LHCN-M2 (cell line): ENCODE measurements at places on chromosomes 5 and 9.

DNA sequence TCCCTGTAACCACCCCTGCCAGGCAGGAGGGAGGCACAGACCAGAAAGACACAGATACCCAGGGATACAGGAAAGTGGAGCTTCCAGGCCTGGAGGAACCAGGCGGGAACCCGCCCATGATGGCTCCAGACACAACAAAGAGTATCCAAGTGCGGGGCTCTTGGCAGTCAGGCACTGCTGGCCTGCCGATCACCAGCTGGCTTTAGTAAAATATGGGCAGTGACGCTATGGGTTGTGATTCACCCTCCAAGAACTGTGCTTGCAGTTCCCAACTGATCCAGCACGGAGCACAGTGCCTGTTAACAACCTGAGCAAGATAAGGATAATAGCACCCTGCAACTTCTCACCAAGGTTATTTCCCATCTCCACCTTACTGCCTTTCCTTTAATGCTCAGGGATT is 463.3 kb downstream of the IRX1 start:
- no peak for DNase-seq

GRCh38 chr9:79902825-79903600 is 331.2 kb downstream of the TLE4 start:
- DNase-seq = no peak

DNA sequence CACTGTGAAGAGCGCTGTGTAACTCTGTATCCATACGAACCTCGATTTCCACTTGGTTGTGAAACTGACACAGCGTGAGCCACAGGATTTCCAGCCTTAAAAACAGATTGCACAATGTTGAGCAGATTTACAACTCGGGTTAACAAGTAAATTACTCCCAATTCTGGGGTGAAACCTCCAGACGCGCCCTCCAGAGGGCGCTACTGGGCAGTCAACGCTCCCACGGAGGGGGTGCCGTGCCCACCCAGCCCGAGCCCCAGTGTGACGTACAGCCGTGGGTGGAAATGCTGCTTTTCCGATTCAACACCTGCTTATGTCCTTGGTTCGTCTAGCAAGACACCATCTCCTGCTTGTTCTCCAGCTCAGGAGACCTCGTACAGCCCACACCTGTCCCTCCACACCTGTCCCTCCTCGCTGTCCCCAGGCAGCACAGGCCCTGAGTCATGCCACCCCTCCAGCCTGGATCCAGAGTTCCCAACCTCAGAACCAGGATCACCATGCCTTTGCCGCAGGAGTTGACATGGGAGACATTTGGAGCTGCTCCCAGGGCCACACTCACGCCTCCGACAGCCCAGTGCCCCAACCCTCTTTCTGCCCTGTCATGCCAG is 34.4 kb upstream of the SLC6A3 start:
- DNase-seq = peak; percentile 11

GRCh38 chr5:150065346-150065745 is 21.0 kb downstream of the CSF1R start:
- DNase-seq = peak; percentile 88

- DNase-seq = peak; percentile 13
Observed at GRCh38 chr9:120612218-120612617, 32.3 kb upstream of the CDK5RAP2 start.

GRCh38 chr5:172820046-172820767 is 13.8 kb upstream of the ERGIC1 start:
- DNase-seq = no peak

DNA sequence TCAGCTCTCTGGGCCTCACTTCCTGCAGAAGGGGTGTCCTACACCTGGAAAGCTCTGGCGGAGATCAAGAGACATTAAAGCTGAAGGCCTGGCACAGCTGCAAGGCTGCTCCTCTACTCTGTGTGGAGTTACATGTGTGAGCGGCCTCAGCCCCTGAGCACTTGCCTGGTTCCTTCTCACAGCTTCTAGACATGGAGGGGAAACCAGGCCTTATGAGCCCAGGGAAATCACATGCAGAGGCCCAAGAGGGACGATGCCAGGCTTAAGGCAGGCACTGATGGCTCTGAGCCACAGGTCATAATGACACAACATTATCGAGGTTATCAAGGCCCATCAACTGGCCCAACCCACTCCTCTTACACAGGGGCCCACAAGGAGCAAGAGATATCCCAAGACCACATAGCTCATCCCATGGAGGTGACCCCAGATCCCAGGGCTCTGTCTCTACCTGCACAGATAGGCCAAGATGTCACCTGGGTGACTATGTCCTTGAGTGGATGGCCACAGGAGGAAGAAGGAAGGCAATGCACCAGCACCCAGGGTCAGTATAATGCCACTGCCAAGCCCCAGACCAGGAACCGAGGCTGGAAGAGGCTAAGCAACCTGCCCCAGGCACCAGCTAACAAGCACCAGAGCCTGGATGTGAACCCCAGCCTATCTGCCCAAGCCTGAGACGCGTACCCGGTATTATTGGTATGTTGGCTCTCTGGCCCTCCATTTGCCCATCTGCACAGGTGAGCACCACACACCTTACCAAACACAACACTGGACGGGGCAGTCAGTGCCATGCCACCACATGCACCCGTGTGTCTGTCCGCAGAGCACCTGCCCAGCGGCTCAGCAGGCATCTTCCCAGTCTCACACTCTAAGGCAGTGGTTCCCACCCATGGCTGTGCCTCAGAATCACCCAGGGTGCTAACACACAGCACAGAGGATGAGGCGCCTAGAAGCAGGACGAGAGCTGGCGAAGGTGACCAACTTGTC is 143.3 kb downstream of the GABBR2 start:
- no peak for DNase-seq

DNA sequence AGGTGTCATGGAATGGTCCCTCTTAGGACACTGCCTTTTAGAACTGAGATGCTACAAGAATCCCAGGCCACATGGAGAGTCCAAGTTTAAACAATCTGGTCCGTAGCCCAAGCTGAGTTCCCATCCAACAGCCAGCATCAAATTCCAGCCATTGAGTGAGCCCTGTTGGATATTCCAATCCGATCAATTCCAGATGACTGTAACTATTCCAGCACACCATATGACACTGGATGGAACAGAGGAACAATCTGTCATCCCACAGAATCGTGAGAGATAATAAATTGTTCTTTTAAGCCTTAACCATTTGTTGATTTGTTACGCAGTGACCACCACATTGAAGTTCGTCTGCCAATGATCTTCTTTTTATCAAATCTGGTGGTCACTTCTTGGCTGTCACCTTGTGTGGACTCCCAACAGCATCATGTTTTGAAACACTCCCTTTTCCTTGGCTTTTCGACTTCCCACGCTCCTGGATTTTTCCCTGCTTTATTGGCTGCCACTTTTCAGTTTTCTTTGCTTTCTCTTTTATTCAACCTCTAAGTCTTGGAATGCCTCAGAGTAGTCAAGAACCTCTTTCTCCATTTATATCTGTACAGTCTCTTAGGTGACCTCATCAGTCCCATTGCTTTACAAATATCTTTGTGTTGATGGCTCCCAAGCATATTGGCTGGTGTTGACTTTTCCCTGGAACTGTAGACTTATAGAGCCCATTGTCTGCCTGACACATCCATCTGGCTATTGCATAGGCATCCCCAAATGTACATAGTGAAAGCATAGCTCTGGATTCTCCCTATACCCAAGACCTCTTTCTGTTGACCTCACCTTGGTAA is 46.1 kb downstream of the TNFSF15 start:
- no peak for DNase-seq

- DNase-seq = no peak
Observed at GRCh38 chr5:163807781-163808180, 302.4 kb downstream of the MAT2B start.

DNA sequence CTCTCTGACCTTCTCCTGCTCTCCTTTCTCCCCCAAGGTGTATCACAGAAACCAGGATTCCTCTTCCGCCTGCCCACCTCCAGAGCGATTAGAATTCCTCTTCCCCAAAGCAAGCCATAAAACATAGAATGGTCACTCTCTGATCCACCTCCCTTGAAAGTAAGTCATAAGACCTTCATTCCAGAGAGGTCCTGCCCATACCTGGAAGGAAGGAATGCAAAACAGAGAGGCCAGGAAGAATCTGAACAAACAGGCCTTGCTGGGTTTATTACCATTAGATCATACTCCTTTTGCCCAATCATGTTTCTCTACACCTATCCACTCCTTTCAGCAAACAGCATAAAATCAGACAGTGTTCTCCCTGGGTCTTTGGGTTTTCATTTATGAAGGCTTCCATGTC is 21.0 kb downstream of the CDKL3 start:
- no peak for DNase-seq

- DNase-seq = no peak
Observed at GRCh38 chr5:121221483-121221882, 630.2 kb upstream of the FTMT start.

- DNase-seq = no peak
Observed at GRCh38 chr9:115207003-115207836, 89.3 kb upstream of the TNC start.

DNA sequence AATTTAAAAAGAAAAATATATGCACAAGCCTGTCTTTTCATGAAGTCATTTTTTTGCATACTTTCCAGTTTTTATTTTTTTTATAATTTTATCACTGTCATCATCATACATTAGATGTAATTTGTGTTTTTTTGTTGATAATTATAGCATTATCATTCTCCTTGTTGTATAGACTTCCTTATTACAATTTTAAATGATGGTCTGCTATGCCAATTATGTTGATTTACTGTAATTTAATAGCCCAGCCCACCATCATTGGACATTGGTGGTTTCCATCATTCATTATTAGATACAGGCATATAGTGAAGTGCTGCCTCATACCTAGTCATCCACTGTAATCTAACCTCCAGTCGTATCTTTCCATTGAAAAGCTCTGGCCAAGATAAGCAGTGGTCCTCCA is 3.8 kb upstream of the TJP2 start:
- no peak for DNase-seq

DNA sequence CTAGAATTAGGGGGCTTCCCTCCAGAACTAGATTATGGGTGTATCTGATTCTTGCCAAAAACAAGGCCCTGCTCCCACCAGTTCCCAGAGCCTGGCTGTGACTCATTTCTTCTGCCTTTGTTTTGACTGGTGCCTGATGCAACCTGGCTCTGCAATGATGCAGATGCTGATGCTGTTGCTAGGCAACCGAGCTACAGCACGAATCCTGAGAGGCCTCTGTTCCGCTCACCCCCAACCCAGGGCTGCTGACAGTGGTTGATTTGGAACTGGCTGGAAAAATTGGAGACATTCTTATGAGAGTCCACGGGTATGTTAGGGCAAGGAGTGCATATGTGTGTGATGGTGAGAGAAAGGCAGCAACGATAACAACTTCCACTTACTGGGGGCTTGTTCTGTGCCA is 100.3 kb downstream of the NSG2 start:
- no peak for DNase-seq

DNA sequence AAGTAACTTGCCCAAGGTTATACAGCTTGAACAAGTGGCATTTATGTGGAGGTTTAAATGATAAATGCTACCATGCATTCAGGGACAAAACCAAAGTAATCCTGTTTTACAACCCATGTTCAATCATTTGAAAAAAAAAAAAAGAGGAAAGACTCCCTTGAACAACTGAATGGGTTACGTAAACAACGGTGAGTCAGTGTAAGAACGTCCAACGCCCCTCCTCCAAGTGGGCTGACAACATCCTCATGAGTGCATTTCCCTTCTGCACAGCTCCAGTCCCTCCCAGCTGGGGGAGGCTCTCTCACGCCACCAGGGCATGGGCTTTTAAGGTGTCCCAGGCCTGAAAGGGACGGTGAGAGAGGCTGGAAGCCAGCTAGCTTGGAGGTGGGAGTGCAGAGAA is 90.0 kb downstream of the PRRT1B start:
- peak; percentile 96 for DNase-seq

GRCh38 chr5:87136096-87136495 is 131.6 kb upstream of the RASA1 start:
- DNase-seq = no peak

DNA sequence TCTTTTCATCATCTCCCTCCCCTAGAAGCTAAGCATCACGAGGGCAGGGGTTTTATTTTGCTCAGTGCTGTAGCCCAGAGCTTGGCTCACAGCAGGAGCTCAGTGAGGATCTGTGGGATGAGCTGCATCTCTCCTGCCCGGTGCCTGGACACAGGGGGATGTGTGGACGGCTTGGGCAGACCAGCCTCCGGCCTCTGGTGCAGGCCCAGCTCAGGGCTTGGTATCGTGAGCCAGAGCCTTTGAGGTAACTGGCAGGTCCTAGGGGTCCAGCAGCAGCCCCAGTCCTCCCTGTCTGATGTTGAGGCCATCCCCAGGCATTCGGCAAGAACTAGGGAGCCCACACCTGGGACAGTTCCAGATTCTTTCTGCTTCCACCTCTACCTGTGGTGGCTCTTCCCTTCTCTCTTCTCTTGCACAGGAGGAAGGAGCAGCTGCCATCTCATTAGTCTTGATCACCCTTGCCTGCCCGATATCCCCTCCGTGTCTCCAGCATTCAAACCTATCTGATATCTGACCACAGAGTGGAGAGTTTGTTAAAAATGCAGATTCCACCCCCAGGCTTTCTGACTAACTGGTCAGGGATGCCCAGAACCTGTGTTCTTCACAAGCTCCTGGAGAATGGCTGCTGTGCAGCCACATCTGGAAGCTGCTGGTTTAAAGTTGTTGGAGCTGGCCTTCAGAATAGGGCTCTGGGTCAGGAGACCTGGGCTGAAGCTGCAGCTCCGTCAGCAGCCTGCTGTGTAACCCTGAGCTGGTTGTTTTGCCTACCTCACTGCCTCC is 7.9 kb upstream of the SLC6A7 start:
- DNase-seq = no peak

DNA sequence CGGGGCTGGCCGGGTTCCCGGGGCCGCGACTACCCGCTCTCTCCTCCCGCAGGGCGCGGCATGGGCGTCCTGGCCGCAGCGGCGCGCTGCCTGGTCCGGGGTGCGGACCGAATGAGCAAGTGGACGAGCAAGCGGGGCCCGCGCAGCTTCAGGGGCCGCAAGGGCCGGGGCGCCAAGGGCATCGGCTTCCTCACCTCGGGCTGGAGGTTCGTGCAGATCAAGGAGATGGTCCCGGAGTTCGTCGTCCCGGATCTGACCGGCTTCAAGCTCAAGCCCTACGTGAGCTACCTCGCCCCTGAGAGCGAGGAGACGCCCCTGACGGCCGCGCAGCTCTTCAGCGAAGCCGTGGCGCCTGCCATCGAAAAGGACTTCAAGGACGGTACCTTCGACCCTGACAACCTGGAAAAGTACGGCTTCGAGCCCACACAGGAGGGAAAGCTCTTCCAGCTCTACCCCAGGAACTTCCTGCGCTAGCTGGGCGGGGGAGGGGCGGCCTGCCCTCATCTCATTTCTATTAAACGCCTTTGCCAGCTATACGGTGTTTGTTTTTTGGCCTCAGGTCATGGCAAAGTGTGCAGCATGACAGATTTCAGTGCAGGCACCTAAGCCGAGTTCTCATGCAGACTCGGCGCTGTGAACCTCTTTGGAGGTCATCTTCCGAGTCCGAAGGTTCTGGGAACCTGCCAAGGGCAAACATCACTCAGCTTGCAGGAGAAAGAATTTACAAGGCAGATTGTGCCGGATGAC is 516 bp downstream of the MRPL41 start:
- no peak for DNase-seq

DNA sequence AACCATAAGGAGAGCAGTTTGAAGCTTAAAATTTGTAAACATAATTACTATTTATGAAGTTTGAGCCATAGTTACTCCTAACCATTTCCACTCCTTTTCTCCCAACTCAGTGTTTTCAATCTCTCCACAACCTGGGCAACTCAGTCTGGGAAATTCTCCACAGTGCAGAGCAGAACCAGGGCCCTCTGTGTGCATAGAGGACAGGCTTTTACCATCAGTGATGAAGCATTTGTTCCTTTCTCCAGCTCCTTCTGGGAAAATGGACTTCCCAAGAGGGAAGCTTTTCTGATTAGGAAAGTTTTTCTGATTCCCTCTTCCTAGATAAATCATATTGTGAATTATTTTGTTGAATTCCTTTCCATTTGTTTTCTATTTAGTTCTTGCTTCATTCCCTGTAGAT is 132.3 kb upstream of the MPDZ start:
- DNase-seq = no peak
